ENCODE measurements at places on chromosomes 13 and 19. TPM values are rescaled to one million over a fixed set of nuclear protein-coding genes. Genes with fewer than 3 reads are reported as not detected.

DNA sequence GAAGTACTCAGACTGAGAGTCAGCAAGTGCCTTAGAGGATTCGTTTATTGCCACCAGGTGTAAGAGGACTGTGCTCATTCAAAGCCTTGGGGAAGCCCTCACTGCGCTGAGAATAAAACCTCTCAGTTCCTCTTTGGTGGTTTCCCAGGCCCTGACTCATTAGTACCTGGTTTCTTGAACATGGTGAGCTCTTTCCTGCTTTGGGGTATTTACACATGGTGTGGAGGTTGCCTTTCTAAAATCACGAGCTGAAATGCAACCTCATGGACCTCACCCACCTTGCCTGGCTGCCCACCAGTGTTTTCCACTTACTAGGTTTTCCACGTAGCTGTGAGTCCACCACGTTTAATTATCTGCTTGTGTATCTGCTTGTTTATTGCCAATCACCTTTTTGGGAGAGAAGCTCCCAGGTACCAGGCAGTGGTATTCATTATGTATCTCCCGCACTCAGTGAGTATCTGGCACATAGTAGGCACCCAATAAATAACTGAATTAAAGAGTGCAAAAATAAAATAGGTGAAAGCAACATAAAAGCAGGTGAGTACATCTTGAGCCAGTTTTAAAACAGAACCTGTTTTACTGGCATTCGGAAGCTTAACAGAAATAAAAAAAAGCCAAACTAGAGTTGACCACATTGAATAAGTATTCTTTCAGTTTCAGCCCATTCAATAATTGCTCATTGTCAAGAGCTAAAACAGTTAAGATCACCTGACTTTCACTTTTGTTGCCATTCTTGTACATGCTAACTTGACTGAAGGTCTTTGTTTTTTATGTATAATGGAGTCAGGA lies 533.0 kb downstream of the MYO16 start:
- peak; percentile 85 for DNase-seq

GRCh38 chr19:18046059-18046718 lies 38.2 kb downstream of the ARRDC2 start:
- no peak for DNase-seq

Gene WTIP
- total RNA-seq: 19.1 TPM

DNA sequence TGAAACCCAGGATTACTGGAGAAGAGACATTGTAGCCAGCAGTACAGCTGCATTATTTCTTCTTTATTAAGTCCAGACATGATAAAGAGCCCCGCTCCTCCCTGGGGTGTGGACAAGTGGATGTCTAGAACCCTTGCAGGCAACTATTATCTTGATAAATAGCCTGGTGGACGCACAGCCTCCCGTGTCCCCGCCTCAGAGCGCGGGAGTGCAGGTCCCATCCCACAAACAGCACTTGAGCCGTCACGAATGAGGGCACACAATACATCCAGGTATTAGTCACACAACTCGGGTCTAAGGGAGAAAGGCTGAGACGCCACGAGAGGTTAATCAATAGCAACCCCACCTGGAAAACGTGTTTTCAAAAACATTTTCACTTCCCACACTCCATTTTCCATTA lies 213.2 kb upstream of the SOX1 start:
- DNase-seq: peak; percentile 91

DNA sequence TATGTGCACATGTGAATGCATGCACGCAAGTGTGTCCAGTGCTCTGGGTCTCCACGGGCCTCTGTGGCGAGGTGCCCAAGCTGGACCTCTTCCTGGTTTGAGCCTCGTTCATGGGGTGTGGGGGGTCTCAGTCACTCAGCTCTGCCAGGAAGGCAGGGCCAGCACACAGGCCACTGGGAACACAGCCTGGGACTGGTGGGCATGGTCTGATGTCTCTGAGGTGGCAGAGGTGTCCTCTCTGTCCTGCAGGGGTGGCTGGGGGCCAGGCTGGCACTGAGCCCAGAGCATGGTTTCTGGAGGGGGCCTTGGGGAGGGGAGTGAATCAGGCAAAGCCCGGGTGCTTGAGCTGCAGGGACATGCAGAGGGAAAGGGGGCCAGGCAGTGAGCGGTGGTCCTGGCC lies 9.4 kb downstream of the LRP3 start:
- DNase-seq: no peak

- no peak for DNase-seq
Observed at GRCh38 chr19:51615991-51616390, 14.2 kb downstream of the SIGLEC5 start.

Gene MYH14
- 2.5 TPM for total RNA-seq

Gene AMH
- 1.6 TPM for total RNA-seq

Gene ZNF709
- 2.9 TPM for total RNA-seq

Gene DMKN
- 1.7 TPM for total RNA-seq

GRCh38 chr19:28869459-28869858 lies 343.5 kb downstream of the UQCRFS1 start:
- DNase-seq: no peak

GRCh38 chr19:41408256-41408655 lies 10.6 kb downstream of the BCKDHA start:
- no peak for DNase-seq

- DNase-seq: no peak
Observed at GRCh38 chr13:61777899-61778298, 362.2 kb upstream of the PCDH20 start.

Gene GALP
- total RNA-seq: not detected

Gene NLRP4
- not detected for total RNA-seq

DNA sequence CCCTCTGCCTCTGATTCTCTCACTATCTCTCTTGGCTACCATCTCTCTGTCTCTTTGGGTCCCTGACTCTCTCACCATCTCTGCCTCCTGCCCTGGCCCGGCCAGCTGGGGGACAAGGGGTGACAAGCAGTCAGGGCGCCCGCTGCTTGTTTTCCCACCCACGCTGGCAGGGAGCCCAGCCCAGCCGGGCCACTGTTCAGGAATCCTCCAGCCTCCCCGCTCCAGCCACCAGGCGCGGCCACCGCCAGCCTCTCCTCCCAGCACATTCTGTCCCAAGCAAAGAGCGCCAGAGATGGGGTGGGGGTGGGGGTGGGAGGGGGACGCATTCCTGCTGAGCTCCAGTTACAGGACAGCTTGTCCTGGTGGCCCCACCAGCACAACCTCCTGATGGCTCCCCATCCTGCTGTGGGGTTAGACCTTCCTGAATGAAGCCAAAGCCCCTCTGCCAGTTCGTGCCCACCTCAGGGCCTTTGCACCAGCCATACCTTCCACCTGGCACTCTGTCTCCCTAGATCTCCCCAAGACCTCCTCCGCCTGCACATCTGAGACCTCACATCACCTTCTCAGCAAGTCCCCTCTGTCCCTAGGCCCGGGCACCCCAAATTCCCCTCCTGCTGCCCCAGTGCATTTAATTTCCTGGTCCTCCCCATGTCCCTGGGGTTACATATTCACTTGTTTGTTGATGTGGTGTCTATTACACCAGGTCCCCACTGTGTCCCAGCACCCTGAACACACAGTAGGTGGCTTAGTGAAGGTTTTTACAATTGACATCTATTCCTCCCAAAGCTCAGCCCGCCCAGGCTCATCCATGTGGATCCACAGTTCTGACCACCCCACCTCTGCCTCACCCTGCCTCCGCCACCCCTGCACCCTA lies 12.5 kb downstream of the ARRDC2 start:
- peak; percentile 94 for DNase-seq

DNA sequence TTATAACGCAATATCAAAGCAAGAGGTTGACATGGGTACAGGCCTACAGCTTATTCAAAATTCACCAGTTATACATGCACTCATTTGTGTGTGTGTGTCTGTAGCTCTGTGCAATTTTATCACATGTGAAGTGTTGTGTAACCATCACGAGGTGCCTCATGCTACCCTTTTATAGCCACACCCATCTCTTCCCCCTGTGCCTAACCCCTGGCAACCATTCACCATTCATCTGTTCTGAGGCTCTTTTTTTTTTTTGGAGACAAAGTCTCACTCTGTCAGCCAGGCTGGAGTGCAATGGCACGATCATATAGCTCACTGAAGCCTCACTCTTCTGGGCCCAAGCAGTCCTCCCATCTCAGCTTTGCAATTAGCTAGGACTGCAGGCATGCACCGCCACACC lies 78.4 kb downstream of the DPF1 start:
- no peak for DNase-seq
